ENCODE measurements at places on chromosomes 13 and 19.

DNA sequence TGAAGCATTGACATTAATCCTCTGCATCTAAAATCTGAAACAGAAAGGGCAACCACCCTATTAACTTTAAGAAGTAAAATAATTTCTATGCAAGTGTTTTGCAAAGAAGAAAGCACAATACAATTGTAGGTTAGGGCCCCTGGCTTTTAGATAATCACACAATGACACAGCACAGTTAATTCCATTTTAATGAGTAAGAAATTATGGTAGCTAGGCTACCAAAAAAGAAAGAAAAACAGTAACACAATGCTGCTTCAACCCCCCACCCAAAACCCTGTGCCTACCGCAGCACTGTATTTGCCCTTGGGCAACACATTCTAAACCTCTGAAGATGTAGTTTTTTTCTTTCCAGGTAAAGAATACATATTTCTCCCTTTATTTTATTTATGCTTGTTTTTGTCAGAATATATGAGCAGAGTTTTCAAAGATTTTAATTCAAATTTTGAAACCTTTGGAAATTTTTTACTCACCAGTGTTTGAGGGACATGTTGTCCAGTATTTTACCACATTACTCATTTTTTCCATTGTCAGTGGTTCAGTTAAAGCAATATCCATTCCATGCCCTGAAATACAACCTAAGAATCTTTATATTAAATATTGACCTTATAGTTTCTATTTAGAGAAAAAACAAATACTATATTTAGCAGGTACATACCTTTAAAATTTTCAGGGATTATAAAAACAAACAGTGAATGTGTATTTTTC is 21.1 kb downstream of the SOHLH2 start:
- no peak for DNase-seq

GRCh38 chr13:42038661-42039456 is 9.6 kb upstream of the DGKH start:
- no peak for DNase-seq

- DNase-seq: no peak
Measured at GRCh38 chr13:113022745-113023574, 53.9 kb downstream of the MCF2L start.

DNA sequence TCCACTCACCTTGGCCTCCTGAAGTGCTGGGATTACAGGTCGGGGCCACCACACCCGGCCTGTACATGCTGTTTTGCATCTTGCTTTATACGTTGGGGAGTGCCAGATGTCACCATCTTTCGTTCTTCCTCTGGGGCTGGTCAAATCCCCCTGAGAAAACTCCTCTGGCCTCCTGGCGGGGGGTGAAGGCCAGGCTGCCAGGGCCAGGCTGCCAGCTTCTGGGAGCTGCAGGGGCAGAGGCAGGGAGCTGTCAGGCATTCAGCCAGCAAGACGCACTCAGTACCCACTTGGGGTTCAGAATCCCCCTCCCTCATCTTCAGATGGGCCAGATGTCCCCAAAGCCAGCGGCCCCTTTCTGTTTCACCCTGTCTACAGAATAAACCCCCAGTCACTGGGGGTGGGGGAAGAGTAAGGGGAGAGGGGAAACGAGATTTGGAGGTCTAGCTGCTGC is 16.1 kb downstream of the ZSWIM9 start:
- no peak for DNase-seq

GRCh38 chr13:67042556-67042955 is 187.6 kb downstream of the PCDH9 start:
- DNase-seq: no peak

DNA sequence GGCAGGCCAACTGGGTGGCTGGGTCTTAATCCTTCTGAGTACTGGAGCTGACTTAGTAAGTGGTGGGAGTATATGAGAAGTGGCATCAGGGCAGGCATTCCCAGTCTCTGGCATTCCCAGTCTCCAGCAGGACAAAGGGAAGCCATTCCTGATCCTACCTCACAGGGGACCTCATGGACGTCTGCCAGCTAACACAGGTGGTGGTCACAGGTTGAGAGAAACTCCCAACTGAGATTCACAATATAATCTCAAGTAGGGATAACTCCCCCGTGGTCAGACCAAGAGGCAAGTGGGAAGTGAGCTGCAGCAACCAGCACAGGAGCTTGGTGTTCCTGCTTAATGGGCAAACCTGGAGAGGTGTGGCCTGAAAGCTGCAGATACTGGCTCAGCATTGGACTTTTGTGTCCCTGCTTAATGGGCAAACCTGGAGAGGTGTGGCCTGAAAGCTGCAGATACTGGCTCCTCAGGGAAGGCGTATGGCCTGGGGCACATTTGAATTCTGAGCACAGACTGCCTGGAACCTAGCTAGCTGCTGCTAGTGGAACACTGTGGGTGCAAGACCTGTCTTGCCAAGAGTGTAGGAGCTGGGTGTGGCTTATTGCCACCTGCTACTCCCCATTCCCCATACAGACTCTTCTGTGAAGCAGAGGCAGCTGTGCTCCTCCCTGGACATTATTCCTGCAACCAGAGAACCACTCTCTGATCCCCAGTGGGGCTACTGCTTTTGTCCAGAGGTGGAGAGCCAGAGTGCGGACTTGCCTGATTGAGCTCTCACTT is 25.9 kb upstream of the OR10H2 start:
- no peak for DNase-seq

- peak; percentile 73 for DNase-seq
Measured at GRCh38 chr19:34254046-34254697, at the start of gene GARRE1. TSS of gene GARRE1 (plus strand) at chr19:34254554. CDS start at chr19:34300474, 45,920 bp downstream.

DNA sequence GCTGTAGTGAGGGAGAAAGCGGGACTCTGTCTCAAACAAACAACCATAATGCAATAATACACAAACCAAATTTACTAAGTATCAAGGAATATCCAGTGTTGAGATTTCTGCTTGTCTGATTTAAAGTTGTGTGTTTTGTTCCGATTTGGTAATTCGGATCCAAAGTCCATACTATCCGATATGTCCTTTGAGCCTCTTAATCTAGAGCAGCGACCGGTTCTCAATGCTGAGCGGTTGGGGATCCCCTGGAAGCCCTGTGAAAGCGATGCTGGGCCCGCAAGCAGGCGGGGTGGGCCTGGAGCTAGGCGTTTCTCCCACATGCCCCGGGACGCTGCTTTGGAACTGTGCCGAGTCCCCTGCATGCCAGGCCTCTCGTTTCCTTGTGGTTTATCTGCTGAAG is 20.2 kb downstream of the C19orf44 start:
- no peak for DNase-seq

DNA sequence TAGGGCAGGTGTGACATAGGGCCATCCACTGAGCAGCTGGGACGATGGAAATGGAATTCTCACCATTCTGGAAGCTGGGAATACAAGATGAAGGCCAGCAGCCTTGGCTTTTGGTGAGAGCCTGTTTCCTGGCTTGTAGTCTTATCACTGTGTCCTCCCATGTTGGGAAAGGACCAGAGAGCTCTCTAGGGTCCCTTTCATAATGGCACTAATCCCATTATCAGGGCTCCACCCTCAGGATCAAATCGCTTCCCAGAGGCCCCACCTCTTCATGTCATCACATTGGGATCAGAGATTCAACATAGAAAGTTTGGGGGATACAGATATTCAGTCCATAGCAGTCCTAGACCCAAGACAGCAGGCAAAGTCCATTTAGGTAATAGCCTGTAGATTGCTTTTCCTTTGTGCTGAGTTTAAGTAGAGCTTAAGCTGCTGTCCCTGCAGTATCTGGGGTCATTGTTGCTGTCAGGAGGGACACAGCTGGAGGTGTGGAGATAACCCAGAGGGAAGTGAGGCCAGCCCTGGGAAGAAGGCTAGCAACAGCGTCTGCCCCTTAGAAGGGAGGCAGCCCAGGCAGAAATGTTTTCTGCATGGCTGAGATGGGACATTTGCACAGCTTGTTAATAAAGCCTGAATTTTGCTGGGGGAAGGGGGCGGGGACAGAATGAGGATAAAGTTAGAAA is 136.5 kb upstream of the GPR12 start:
- DNase-seq: no peak

GRCh38 chr19:33207040-33207620 is 13.0 kb downstream of the LRP3 start:
- DNase-seq: no peak

DNA sequence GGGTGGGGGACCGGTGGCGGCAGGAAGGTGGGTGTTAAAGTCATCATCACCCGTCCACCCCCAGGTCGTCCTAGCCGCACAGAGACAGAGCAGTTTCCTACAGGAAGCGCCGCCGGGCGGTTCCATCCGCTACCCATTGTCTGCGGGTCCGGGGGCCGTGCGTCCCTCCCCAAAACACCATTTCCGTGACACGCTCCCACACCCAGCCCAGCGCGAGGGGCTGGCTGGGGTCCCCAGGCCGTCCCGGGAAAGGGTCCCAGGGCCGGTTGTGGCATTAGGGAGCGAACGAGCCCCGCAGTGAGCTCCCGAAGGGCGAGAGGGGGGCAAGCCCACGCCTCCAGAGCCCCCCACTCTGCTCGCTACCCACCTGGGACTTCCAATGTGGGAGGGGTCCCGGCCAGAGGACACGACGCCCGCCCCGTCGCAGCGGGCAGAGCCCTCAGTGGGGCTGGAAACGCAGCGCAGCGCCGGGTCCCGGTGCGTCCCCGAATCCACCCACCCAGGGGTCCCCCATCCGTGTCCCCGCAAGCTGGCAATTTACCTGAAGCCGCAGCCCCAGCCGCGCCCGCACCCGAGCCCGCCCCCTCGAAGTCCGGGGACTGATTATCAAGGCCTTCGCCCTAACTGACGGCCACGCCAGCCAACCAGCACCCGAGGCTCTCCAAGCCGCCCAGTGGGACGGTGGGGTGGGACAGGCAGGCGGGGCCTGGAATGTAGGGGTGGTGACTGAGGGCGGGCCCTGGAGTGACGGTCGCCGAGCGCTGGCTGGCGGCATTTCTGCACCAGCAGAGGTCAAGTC is at the start of gene KANK3:
TSS of gene KANK3 (minus strand) at position 579 of the 799 bp plus-strand sequence. CDS start 5,434 bp downstream, outside the sequence.
- DNase-seq: peak; percentile 98

- DNase-seq: no peak
Measured at GRCh38 chr13:40391788-40392187, 274.7 kb downstream of the FOXO1 start.

GRCh38 chr19:12513531-12514061 is 29.0 kb upstream of the ZNF709 start:
- DNase-seq: no peak

Data from suppressor macrophage treated with lipopolysaccharide for 1 hour (primary cell).